Activated CD4-positive, alpha-beta T cell treated with anti-CD3 and anti-CD28 coated beads, Interleukin-10, Interleukin-2, amounts not matched to agents 100 ng/mL and 50 ng/mL, durations not matched to agents 16 hours and 8 hours (primary cell): ENCODE measurements at places on chromosomes 12 and 14.

- no peak for DNase-seq
Measured at GRCh38 chr12:108843187-108843586, 14.2 kb downstream of the SSH1 start.

DNA sequence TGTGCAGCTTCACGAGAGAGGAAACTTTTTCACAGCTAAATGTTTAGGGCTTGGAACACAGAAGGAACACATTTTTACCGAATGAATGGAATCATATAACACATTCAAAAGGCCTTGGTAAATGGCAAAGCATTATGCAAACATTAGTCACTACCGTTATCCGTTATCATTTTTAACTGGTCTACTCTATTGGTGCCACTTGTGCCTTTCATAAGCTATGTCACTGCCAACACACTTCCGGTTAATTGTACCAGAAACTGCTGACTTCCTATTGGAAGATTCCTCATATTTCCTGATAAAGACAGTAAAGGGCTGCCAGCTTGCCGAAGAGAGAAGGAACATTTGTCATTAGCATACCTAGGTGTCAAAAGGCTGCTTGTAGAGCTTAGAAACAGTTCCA, 169.2 kb downstream of the APAF1 start:
- DNase-seq, result no peak

DNA sequence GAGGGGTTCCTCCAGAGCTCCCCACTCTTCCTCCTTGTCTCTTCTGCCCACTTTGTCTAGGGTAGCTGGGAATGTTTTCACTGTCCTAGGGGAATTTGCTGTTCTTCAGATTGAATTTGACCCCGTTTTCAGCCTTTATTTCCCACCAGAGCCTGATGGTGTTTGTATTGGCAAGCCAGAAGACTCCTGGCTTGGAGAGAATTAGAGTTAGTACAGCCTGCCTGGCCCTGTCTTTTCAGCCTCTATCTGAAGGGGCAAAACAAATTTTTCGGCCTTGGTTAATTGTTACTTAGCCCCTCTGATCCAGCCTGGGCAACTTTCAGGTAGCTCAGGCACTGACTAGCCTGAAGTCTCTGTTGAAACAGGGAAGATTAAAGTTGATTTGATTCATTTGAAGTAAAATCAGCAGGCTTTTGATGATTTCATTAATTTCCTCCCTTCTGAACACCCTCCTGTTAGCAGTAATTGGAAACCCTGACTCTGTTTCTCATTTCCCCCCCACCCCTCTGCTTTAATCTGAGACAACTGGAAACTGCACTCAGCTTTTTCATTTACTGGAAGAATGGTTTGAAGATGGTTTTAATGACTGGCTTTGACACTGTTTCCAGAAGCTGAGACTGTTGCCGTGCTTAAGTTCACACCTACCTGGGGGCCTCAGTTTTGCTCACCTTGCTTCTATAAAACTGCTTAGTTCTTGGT, 63.3 kb downstream of the SUSD6 start:
- DNase-seq, result peak; percentile 71

- DNase-seq, result peak; percentile 78
Measured at GRCh38 chr14:104665657-104666522, 23.5 kb upstream of the INF2 start.

DNA sequence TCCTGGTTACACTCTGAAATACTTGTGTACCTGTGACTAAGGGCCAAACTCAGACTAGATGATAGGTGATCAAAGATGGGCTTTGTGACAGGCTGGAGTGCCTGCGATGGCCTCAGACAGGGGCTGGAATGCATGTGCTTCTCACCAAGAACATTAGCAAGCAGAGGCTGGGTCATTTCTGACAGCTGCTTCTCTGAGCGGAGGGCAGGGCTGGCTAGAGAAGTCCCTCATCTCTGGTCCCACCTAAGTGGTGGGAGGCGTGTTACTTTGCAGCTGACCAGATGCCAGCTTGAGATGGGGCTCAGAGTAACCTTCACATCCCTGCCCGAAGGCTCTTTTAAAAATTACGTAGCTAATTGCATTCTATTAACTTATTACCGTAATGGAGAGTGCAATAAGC, 106.8 kb upstream of the RTL1 start:
- no peak for DNase-seq

DNA sequence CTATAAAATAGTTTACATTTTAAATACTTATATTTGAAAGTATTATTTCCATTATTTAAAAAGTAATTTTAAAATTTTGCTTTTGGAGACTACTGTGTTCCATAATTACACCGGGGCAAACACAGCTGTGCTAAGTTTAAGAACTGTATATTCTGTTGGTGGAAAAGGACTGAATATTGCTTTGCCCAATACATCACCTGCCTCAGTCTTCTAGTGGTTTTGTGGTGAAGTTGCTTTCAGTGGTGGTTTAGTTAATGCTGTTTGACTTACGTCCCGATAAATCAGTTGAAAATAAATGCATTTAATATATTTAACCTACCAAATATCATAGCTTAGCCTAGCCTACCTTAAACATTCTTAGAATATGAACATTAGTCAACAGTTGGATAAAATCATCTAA, 23.4 kb downstream of the FBXO34 start:
- peak; percentile 36 for DNase-seq

DNA sequence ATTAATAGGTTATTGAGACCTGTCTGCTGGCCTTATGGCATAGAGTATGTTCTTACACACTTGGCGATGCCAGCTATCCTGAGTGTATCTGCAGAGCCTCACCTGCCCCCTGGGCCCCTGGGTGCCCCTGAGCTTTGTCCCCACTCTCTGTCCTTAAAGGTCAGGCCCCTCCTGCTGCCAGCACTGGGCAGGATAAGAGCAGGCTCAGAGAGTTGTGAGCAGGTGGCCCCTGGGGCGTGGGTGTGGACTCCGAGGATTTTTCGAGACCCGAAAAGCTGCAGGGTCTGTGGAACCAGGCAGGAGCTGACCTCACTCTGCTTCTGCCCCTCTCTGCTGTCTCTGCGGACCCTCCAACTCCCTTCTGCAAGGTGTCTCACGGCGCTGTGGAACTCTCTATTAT, 8.2 kb downstream of the HIP1R start:
- no peak for DNase-seq

GRCh38 chr12:28539691-28540323, 349.6 kb downstream of the CCDC91 start:
- no peak for DNase-seq

- DNase-seq, result peak; percentile 80
Measured at GRCh38 chr12:25364529-25365339, 114.0 kb upstream of the KRAS start.

- DNase-seq, result no peak
Measured at GRCh38 chr14:87676814-87677437, 316.1 kb downstream of the GALC start.

GRCh38 chr12:10584415-10584814, 29.0 kb downstream of the MAGOHB start:
- DNase-seq, result no peak

DNA sequence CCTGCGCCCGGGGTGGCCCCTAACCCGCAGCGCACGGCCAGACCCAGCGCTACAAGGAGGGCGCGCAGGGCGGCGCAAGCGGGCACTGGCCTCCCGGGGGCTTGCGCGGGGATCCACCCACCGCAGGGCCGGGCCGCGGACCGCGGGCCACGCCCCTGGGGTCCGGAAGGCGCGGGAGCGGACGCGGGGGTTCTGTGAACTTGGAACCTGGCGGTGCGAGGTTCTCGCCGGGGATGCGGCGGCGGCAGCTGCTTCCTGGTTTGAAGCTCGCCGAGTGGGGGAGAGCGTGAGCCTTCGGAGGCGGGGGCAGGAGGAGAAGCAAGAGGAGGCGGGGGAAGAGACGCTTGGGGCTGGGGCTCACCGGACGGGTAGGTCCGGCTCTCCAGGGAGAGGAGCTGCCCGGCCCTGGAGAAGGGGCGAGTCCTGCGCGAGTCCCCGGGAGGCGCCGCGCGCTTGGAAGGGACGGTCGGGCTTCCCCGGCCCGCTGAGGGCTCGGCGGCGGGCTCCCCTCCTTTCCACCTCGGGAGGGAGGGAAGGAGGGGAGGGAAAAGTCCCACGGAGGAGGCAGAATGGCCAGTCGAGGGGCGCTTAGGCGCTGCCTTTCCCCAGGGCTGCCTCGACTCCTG, at the start of gene PRKCH:
TSS of gene PRKCH (plus strand) at position 195 of the 626 bp plus-strand sequence. CDS start 523 bp downstream, outside the sequence.
- peak; percentile 91 for DNase-seq

DNA sequence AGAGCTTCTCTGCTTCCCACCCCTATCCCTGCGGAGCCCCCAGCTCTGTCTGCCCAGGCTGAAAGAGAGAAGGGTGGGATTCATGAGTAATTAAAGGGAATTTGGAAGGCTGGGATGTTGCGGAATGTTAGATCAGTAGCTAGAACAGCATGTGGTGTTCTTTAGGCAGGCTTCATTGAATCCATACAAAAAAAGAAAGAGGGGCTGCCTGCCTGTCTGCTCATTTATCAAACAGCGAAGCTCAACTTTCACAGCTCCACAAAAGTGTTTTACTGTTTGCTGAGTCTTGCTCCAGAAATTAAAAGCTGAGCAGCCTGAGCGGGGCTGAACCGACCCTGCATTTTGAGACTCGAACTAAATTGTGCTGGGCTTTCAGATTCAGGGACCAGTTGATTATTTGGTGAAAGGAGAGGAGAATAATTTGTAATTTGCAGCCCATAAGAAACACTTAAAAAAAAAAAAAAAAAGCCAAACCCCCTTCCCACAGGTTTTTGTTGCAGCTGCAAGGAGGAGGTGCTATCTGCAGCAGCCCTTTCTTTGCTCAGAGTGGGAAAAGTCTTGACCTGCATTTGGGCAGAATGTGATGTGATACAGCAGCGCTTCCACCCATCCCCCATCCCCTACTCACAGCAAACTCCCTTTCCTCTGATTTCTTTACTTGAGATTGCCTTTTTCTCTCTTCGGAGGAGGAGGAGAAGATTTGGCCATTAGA, 89.7 kb downstream of the RFX4 start:
- DNase-seq, result no peak

DNA sequence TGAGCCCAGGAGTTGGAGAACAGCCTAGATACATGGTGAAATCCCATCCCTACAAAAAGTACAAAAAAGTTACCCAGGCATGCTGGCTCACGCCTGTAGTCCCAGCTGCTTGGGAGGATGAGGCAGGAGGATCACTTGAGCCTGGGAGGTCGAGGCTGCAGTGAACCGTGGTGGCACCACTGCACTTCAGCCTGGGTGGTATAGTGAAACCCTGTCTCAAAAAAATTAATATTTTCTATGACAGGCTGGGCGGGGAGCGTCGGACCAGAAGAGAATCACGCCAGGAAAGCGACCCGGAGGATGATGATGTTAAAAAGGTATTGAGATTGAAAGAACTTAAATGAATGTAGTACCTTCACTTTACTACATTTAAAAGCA, 2.1 kb downstream of the PNN start:
- no peak for DNase-seq

DNA sequence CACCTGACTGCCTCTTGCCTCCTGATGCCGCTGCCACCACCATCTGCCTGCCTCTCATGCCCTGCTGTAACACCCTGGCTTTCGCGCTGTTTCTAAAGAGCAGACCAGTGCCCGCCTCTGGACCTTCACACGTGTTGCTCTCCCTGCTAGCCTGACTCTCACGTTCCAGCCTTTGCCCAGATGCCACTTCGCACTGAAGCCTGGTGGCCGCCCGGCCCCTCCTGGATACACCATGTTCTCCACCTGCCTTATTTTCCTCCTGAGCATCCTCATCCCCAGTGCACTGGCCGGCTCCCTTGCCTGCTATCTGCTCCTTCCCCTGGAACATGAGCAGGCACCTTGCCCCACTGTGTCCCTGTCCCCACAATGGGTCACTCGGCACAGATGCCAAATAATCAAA, 146.5 kb downstream of the PIWIL1 start:
- DNase-seq, result no peak

GRCh38 chr14:69993326-69993725, 114.1 kb downstream of the SMOC1 start:
- no peak for DNase-seq

DNA sequence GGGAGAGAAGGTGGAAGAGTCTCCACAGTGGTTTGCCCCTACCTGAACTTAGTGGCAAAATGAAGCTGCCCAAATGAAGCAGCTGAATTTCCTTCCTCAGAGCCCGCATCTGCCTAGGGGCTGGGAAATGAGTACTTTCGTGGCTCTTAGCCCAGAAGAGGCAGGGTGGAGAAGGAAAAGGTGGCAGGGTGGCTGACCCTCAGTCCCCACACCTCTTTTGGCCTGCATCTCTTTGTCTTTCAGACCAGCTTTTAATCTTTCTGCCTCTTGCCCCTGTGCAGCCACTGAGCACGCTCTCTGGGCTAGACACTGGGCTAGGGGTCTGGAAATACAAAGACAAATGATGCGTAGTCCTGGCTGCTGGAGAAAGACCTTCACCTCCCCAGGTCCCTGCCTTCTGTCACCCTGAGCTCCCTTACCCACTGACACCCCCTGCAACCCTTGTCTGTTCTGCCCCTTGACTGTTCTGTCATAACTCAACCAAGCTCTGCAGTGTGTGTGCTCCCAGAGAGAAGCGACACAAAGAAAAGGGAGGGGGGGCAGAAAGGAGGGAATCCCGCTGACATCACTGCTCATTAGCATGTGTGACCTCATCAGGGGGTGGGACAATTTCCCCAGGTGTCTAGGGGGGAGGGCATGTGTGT, 371 bp upstream of the REM2 start:
- no peak for DNase-seq

- no peak for DNase-seq
Measured at GRCh38 chr14:101227611-101228594, 324.4 kb upstream of the RTL1 start.

DNA sequence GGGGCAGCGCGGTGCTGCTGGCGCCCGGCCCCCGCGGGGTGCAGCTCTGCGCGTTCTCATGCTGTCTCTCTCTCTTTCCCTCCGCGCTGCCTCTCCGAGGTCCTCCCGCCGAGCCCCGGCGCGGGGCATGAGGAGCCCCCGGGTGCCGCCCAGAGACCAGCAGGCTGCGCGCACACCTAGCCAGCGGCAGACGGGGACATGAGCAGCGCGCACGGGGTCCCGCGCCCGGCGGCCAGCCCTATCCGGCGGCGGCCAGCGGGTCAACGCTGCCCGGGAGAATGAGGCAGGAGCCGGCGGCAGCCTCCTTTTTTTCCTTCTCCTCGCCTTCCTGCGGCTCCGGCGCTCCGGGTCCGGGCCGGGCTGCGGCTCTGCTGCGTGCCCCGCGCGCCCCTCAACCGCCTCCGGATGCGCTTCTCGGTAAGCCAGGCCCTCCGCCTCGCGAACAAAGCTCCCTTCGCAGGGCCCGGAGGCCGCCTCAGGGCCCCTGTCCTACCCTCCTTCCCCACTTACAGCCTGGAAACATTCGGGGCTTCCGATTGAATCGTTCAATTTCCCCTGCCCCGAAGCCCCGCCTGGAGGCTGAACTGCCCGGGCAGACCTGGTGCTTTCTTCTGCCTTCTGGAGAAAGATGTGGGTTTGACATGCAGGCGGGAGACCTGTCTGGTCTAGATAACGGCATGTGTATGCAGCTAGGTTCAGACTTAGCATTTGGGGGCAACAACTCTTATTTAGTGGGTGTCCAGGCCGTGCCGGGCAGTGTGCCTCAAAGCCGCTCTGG, at the start of gene TUNAR:
TSS of gene TUNAR (plus strand) at position 72 of the 778 bp plus-strand sequence.
- no peak for DNase-seq

GRCh38 chr12:107558141-107558815, 127.3 kb upstream of the PWP1 start:
- DNase-seq, result no peak

GRCh38 chr14:68544081-68544892, 248.6 kb downstream of the ZFP36L1 start:
- DNase-seq, result no peak

- DNase-seq, result no peak
Measured at GRCh38 chr12:43287706-43288383, 264.2 kb downstream of the ADAMTS20 start.
